Gastrocnemius medialis (tissue), 4 donors: ENCODE measurements at places on chromosomes 2 and 18.
A peak's percentile ranks its signal among the peaks of the same experiment; 100 is the strongest.

- DNase-seq: no peak
Observed at GRCh38 chr18:22355598-22355997, 62.1 kb downstream of the CTAGE1 start.

DNA sequence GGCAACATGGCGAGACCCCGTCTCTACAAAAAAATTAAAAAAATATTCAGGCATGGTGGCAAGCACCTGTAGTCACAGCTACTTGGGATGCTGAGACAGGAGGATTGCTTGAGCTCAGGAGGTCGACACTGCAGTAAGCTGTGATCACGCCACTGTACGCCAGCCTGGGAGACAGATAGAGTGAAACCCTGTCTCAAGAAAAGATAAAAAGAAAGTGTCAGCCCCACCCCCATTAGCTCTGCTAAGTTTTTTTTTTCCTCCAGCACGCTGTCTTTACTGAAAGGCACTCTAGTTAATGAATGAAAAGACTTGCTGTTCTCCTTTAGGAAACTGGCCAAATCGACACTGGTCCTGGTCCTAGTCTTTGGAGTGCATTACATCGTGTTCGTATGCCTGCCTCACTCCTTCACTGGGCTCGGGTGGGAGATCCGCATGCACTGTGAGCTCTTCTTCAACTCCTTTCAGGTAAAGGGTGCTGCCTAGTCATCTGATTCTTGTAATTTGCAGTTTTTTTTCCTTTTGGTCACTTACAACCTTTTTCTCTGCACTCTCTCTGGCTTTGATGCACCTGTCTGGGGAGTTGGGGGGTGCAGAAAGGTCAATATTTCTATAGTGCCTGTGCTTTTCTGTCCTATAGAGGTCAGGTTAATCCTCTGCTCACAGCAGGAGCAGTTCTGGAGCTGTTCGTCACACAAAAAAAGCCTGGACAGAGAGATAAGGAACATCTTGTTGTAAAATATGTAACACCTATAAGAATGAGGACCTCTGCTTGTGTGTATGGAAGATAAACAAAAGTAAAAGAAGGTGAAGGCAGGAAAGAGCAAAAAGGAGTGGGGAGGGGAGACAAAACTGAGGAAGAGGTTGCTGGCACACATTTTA is 82.3 kb downstream of the PTH2R start:
- no peak for DNase-seq

- no peak for DNase-seq
Observed at GRCh38 chr18:36533446-36534153, 236.1 kb downstream of the FHOD3 start.

DNA sequence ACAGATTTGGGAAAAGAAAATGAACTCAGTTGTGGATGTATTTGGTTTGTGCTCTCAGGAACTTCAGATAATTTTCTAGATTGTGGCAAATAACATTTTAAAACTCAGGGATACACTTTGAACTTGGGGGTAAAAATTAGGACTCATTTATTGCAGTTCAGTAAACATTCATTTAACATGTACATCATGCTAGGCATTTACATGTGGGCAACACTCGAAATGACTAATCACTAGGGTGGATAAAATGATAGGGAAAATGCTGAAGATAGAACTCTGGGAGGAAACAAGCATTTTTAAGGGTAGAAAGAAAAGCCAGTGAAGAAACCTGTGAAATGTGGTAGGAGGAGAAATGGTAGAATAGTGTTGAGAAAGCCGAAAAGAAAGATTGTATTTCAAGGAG is 7.8 kb downstream of the FAM117B start:
- no peak for DNase-seq

DNA sequence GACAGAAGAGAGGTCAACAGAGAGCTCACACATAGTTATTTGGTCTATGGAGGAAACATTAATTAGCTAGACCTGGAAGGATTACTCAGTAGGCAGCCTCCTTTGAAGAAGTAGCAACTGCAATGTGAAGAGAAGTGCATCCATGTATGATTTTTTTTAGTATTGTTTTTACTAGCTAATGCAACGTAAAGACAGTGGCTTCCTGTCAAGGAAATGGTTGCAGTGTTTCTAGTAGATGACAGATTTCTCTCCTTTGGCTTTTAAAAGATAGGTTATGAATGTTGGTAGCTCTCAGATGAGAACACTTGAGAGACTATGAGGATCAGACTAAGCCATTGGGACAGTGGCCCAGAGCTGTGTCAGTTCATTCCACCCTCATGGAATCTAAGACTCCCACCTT is 175.8 kb downstream of the AGPS start:
- DNase-seq: no peak

DNA sequence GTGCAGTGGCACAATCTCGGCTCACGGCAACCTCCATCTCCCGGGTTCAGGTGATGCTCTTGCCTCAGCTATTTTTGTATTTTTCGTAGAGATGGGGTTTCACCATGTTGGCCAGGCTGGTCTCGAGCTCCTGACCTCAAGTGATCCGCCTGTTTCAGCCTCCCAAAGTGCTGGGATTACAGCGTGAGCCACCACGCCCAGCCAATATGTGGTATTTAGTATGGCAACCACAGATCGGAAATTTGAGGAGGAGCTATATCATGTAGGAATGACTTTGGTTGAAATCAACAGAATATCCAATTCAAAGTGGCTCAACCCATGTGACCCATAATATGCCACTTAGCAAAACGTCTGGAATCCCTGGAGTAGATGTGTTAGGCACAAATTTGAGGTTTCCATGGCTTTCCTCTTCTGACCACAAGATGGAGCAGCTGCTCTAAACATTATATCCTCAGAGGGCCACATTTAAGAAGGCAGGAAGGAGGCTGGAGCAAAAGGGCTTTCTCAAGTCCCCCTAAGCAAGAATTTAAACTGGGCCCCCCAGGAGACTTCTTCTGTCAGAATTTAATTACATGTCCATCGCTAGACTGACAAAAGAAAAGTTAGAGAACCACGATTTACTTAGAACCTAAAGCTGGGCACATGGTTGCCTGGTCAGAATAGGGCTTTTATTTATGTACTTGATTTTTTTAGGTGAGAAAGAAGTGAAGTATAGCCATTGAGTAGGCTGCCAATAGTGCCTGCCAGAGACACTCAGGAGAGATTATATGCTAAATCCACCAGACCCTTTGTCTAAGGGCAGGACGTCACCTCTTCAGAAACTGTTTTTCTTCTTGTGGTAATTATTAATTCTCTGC is 49.6 kb upstream of the ITSN2 start:
- peak; percentile 37 for DNase-seq

- no peak for DNase-seq
Observed at GRCh38 chr2:20434588-20435294, 12.1 kb upstream of the RHOB start.

- DNase-seq: no peak
Observed at GRCh38 chr2:173843526-173843925, 121.6 kb downstream of the SP3 start.

GRCh38 chr2:26745609-26746327 is 18.3 kb upstream of the SLC35F6 start:
- DNase-seq: peak; percentile 50

- peak; percentile 54 for DNase-seq
Observed at GRCh38 chr18:11387880-11388279, 221.5 kb upstream of the SLC35G4 start.

GRCh38 chr2:220046507-220046906 is 419.1 kb downstream of the SLC4A3 start:
- no peak for DNase-seq

GRCh38 chr2:140804700-140805260 is 1326.0 kb downstream of the LRP1B start:
- DNase-seq: no peak

- DNase-seq: no peak
Observed at GRCh38 chr2:126860385-126860784, 38.3 kb upstream of the TEX51 start.

DNA sequence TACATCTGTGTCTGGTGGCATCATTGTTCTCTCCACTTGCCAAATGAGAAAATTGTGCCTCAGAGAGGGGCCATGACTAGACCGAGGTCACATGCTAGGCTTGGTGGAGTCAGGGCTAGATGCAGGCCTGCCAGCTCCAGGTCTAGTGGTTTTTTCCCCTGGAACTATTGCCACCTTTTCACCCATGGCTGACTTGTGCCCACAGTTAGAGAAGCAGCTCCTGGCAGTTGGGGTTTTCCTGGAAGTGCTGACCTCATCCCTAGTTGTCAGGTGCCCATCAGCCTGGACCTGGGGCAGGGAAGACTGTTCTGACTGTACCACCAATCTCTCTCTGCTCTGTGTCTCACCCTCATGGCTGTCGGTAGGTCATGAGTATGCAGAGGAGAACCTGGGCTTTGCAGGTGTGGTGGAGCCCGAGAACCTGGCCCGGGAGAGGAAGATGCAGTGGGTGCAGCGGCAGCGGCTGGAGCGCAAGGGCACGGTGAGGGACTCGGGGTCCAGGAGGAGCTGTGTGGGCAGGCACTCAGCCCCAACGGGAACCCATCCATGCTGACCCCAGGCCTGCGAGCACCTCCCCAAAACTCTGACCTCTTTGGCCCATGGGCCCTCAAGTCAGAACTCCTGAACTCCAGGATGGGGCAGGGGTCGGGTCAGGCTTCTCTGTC is 12.4 kb upstream of the CATIP start:
- DNase-seq: no peak

GRCh38 chr18:9648431-9649163 is 34.2 kb upstream of the PPP4R1 start:
- DNase-seq: no peak

DNA sequence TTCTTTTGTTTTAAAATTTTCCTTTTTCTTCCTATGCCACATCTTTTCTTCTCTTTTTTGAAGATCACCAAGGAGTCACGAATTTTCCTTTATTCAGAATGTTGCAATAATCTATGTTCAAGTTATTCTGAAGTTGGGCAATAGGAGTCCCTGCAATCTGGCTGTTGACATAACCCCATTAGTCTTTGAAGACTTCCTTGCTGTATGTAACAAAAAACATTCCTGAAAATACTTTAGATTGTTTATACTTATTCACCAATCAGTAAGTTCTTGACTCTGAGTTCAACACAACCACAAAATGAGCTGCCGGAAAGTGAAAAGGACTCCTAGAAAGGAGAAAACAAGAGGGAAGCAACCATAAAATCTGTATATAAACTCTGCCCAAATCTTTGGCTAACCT is 62.8 kb downstream of the TMEM237 start:
- no peak for DNase-seq

DNA sequence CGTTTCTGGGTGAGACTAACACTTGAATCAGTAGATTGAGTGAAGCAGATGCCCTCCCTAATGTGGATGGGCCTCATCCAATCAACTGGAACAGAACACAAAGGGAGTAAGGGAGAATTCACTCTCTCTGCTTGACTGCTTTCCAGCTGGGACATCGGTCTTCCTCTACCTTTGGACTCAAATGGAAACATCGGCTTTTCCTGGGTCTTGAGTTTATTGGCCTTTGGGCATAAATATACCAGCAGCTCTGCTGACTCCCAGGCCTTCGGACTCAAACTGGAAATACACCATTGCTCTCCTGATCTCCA is 311.6 kb downstream of the STK39 start:
- no peak for DNase-seq

GRCh38 chr2:195181059-195181705 is 475.8 kb upstream of the SLC39A10 start:
- no peak for DNase-seq

- no peak for DNase-seq
Observed at GRCh38 chr2:194672994-194673393, 984.0 kb upstream of the SLC39A10 start.

DNA sequence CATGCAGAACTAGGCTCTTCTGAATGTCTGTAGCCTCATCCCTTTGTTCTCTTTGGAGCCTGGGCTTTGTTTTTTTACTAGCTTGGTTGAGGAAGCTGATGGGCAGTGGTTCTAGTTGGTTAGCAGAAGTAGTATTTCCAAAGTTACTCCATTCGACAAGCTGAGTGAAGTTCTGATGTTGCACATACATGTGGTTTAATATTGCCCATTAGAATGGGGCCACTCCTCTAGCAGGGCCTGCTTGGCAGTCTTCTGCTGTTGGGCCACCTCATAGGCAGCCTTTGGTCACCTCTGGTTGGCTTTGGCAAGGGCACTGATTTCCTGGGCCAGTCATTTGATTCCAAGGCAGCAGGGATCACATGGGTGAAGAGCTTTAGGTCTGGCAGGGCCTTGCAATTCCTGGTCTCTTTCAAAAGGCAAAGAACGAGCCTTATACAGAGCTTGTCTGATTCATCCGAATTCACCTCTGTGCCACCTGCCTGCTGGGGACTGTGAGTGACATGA is 2.5 kb downstream of the RPIA start:
- DNase-seq: peak; percentile 69

DNA sequence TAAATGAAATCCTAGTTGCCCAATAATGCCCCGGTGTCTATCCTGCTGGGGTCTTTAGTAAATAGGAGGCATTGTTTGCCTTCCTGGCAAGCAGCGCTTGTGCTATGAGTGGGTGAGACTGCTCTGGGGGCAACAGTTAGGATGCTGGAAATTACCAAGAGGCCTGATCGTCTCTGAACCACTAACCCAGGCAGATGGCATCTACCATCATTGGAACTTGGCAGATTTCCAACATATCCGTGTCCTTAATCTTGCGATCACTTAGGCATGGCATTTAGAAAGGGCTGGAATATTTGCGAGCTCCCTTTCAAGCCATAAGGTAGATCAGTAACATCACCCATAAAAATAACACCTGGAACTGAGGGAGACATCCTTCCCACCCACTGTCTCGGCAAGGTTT is 18.8 kb upstream of the SH3RF3 start:
- no peak for DNase-seq

DNA sequence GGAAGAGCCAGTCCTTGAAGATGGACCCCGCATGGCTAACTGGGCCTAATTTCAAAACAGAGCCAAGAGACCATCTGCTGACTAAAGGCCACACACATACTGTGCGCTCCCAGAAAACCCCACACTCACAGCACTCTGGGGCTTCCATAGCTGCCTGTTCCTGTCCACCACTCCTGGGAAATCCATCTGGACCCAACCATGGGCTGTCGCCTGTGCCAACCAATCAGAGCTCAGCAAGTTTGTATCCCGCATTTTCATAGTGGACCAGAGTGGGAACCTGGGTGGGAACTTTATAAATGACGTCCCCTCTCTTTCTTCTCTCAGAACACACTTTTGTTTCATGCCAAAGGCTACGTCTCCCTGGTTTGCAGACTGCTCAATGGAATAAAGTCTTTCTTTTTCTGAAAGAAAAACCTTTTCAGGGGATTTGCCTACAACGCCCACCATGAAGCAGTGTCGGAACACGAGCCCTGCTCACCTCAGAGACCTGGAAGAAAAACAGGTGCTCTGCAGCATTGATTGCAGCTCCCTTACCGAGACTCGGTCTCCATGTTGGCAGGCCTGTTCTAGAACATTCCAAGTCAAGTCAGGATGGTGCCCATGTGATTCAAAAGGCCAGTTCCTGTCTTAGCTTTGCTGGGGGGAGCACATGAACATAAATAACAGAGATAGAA is 137.2 kb upstream of the GPC1 start:
- DNase-seq: no peak

- DNase-seq: no peak
Observed at GRCh38 chr2:133086176-133086575, 416.2 kb upstream of the LYPD1 start.

GRCh38 chr2:169714699-169715098 is 18.9 kb upstream of the KLHL23 start:
- DNase-seq: no peak

DNA sequence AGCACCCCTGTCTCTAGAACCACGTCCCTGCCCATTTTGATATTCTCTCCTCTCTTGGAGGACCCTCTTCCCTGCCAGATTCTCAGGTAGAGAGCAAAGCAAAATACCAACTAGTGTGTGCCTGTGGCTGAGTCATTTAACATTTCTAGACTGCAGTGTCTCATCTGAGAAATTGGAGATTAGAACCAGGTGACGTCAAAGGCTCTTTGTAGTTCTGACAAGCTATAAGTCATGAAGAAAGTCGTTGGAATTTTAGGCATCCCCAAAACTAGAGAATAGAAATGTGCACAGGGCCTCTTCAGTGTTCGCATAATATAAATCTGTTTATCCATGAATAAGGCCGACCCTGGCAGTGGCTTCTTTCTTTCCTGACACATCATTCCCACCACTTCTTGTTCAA is 74.4 kb upstream of the TANC1 start:
- DNase-seq: no peak
